ENCODE measurements at places on chromosomes 4 and X.

DNA sequence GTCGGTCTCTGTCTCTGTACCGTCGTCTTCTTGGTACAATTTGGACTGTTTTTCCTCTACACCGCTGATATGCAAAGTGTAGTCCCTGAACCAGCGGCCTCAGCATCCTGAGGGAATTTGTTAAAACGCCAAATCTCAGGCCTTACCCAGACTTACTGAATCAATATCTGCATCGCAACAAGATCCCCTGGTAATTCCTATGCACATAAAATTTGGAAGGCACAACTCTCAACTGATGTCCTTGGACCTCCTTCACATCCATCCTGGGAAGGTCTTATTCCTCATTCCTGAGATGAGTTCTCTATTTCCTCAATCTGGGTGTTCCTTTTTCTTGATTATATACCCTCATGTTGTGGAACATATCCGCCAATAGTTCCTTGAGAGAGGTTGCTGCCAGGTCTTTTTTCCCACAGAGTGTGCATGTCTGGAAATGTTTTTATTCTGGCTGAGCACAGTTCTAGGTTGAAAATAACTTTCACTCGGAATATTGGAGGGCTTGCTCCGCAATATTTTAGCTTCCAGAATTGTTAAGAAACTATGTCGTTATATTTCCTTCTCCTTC, 738 bp upstream of the HPF1 start:
- DNase-seq, result no peak

DNA sequence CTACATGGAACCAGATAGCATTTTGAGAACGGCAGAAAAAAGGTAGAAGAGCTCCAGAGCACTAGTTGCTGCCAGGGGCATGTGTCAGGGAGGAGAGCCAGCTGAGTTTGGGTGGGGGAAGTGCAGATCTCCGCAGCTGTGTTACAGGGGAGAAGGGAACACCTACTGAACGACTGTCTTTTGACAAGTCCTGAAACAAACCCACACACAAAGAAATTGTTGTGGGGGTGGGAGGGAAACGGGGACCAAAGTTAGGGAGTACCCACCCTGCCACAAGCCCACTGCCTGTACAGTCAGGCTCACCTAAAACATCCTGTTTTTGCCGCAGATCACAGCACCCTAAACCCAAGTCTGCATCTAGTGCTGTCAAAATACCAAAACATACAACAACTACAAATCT, 55.5 kb downstream of the LEF1 start:
- DNase-seq, result no peak

DNA sequence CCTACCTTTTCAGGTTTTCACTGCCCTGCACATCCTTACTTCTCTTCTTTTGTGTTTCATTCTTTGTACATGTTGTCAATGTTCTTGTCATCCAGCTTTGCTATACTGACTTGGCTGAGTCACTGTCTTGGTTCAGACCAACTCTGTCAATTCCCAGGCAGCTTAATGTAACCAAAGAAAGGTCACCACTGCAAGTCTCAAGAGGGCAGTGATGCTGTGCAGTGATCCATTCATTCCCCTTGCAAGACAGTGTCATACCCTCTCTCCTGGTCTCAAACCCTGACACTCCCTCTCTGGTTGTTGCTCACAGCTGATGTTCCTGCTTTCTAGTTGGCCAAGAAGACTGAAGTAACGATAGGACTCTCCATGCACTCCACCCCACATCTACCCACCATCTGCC, 17.5 kb downstream of the RAB39B start:
- no peak for DNase-seq

DNA sequence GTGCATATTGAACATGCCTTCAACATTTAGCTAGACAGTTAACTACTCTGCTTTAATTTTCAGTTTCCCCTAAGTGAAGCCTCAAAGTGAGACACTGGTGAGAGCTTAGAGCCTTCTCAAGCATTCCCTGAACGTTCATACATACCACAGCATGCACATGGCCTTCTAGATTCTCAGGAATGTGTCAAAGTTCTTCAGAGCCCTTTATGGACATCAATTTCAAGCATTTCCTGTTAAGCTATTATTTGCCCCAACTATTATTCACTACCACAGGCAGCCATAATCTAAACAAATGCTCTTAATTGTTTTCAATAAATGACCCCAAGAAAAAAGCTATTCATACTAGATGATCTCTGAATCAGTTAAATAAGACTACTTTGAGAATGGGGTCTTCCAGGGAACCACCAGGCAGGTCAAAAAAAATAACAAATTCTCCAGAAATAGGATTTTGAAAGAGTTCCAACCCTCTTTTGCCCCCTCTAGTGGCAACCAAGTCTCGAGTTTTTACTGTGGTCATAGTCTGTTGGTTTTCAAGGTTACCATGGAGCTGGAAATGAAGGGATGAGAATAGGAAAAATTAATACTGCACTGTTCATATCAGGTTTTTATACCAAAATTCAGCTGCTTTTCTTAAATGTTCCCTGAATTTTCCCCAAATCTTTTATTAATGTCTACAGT, 235.4 kb downstream of the RAB28 start:
- peak; percentile 2 for DNase-seq

DNA sequence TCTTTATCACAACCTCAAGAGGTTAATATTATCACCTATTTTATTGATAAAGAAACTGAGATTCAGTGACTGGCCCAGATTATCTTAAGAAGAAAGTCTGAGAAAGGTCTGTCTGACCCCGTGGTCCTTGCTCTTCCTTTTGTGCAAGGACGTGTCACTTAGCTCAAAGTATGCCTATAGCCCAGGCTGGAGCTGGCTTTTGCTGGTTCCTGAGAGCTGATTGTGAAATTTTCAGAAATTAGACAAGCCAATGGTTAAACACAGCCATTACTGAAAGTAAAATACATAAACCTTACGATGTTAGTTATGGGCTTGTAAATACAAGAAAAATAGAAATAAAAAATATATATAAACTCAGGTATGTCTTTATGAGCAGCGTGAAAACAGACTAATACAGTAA, 70.1 kb downstream of the CHRNA9 start:
- no peak for DNase-seq

GRCh38 chrX:54964766-54965497, 29.1 kb downstream of the PFKFB1 start:
- no peak for DNase-seq

DNA sequence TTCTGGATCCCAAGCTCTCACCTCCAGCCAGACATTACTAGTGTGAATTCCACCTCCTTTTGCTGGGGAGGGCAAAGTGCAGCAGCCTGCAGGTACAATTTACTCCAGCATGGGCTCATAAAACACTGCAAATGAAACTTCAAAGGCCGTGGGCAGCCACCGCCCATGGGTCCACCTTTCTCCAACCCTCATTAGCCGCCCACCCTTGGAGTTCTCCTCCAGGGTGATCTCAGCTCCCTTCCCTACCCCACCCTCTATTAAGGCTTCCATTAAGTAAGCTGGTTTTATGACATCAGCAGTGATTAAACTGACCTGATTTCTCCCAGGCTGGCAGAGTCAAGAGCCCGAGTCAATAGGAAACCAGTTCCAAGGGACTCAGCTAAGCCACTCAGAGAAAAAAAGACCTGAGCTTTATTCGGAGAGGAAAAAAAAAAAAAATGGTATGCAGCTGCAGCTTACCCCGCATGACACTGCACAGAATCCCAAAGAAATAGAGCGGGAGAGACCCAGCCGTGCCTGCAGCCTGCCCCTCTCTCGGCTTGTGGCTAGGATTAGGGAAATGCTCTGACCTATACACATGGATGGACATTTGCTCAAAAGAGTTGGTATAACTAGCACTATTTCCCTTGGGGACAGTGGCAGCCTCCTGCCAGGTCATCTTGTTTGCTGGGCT, 319.6 kb downstream of the PTTG2 start:
- DNase-seq, result no peak

DNA sequence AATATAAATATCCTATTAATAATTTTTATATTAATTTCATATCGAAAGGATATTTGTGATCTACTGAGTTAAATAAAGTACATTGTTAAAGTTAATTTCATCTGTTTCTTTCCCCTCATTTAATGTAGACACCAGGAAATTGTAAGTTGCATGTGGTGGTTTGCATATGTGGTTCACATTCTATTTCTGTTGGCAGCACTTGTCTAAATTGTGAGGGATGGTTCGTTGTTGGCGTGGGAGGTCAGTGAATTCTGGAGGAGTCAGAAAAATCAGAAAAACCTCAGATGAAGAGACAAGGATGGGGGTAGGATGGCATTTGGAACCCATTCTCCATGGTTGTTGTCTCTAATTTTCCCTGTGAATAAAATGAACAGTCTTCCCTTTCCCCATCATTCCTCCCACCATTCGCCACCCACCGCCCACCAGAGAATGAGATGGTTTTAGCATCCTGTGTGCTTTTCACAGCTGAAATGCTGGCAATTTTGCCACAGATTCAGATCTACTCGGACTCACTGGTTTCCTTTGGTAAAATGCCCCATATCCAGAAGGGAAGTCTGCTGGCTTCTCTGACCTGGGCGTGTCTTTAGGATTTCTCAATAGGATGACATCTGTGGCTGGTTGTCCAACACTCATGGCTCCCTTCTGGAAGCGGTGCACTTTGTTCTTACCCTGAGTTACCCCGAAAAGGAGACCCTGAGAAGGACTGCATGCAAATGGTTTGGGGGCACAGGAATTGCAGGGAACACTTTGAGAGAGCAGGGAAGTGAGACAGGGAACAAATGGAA, 52.3 kb downstream of the LGI2 start:
- peak; percentile 53 for DNase-seq

GRCh38 chr4:116243431-116243830, 841.9 kb downstream of the TRAM1L1 start:
- DNase-seq, result no peak

- no peak for DNase-seq
Measured at GRCh38 chrX:15849555-15849954, 5.1 kb downstream of the AP1S2 start.

GRCh38 chr4:19074036-19074435, 1052.5 kb upstream of the LCORL start:
- DNase-seq, result no peak

- no peak for DNase-seq
Measured at GRCh38 chr4:141702472-141703182, 66.2 kb downstream of the IL15 start.

- DNase-seq, result no peak
Measured at GRCh38 chrX:114532111-114532805, 51.6 kb upstream of the HTR2C start.

GRCh38 chr4:180664766-180665368, 1578.3 kb upstream of the TENM3 start:
- peak; percentile 88 for DNase-seq

- no peak for DNase-seq
Measured at GRCh38 chr4:5962416-5962815, 55.8 kb downstream of the C4orf50 start.

- DNase-seq, result no peak
Measured at GRCh38 chr4:186516287-186516686, 39.1 kb downstream of the MTNR1A start.

- DNase-seq, result no peak
Measured at GRCh38 chrX:73916931-73917667, 354.1 kb downstream of the CHIC1 start.

Measured in Kasumi-1 (cell line).